ENCODE measurements at places on chromosomes 5 and 9.

- no peak for DNase-seq
Measured at GRCh38 chr9:135103931-135104639, 16.6 kb downstream of the OLFM1 start.

DNA sequence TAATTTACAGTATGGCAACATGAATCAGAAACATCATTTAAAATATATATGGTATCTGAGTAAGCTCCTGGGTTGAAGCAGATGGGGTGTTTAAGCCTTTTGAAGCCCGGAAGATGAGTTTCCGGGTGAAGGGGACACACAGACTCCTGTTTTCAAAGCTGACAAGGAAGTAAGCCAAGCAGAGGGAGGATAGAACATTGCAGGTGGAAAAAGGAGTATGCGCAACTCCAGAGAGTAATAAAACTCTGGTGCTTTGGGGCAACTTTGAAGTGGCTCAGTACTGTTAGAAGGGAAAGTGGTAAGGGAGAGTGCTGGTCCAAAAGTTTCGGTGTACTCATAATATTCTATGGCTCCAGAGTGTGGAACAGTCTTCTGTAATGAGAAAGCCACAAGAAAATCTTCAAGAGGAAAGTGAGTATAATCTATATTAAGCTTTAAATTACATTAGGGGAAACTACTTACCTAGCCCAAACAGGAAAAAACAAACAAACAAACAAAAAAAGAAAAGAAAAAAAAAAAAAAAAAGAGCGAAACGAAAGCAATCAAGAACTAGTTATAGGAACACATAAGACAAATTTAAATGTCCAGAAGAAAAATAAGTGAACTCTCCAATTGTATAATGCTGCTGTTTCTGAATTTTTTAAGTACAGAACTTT lies 2.3 kb upstream of the ST8SIA4 start:
- no peak for DNase-seq

- no peak for DNase-seq
Measured at GRCh38 chr9:31153250-31153840, 1231.1 kb upstream of the ACO1 start.

DNA sequence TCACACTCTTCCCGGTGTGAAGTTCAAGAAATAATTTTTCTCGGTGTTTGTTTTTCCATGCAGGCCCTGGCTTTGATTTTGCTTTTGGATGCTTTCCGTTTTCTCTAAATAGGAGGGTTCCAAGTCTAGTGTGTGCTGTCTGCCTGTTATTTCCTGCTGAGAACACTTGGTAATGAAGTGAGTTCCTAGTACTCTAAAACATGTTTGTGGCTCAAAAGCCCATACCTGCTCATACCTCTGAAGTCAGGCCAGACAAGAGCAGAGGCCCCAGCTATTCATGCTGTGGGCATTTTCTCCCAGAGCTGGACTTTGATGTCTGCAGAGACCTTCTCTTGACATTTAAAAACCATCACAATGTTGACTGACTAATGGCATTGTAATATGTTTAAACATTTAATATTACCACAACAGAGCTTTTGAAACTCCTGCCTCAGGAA lies 211.2 kb downstream of the GOLPH3 start:
- DNase-seq, result no peak

GRCh38 chr9:122904466-122904822 lies 715 bp downstream of the RC3H2 start:
- DNase-seq, result peak; percentile 61

GRCh38 chr5:159641371-159642039 lies 274.8 kb upstream of the ADRA1B start:
- no peak for DNase-seq

GRCh38 chr5:135190416-135191083 lies 156.5 kb upstream of the PITX1 start:
- DNase-seq, result no peak

DNA sequence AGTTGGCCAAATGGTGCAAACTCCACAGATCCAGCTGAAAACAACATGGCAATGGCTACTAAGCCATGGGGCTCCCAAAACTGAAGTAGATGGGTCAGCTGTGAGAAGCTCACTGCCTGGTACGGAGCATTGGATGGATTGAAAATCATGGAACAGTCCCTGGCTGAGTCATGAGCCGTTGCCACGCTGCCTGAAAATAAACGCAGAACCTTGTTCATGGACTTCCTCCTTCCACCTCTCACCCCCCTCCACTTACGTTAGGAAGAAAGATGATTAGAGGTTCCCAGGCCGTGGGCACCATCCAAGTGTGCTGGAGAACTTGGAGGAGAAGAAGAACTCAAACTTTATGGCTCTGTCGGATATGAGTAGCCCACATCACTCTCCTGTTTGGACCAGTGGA lies 6.8 kb upstream of the DIPK1B start:
- no peak for DNase-seq

DNA sequence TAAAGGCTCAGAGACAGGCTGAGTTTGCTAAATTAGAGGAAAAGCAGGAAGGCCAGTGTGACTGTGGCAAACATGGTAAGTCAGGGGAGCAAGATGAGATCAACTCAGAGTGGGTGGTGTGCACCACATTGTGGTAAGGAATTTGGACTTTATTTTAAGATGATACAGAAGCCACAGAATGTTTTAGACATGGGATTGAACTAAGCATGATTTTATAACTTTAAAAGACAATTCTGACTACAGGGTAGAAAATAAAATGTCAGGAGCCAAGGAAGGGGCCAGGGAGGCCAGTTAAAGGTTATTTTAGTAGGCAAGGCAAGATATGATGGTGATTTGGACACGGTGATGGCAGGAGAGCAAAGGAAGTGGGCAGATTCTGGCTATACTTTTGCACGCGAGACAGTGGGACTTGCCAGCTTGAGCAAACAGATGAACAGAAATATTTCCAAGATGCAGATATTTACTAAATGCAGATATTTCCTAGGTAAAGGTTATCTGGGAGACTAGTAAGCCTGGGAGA lies 53.9 kb downstream of the TSSK1B start:
- DNase-seq, result no peak

- no peak for DNase-seq
Measured at GRCh38 chr9:70421272-70422180, 7.1 kb upstream of the KLF9 start.

DNA sequence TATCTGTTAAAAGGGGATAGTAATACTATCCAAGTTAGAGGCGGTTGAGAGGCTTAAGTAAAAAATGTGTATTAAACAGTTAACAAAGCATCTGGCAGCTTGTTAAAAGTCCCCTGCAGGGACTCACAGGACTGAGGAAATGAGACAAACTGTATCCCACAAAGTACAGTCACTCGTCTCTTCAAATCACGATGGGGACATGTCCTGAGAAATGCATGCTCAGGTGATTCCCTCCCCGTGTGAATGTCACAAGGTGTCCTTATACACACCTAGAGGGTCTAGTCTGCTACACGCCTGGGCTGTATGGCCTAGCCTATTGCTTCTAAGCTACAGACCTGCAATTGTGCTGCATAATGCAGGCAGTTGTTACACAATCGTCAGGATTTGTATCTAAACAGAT lies 237.0 kb downstream of the IRX2 start:
- DNase-seq, result no peak

DNA sequence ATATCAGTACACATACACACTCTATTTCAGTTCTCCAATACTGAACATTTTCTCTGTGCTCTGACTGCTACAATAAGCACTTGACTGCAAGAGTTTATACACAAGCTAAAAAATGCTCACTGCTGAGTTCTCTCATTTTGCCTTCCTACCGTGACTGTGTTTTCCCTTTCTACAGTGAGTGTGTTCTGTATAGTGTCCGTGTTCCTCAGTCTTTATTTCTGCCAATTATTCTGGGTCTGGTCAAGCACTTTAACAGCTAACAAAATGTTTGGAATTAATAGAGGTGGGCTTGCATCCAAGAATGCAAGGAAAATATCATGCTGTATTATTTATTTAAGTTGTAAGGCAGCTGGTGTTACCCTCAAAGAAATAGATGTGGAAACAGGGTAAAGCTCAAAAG lies 217.0 kb upstream of the NREP start:
- DNase-seq, result no peak

DNA sequence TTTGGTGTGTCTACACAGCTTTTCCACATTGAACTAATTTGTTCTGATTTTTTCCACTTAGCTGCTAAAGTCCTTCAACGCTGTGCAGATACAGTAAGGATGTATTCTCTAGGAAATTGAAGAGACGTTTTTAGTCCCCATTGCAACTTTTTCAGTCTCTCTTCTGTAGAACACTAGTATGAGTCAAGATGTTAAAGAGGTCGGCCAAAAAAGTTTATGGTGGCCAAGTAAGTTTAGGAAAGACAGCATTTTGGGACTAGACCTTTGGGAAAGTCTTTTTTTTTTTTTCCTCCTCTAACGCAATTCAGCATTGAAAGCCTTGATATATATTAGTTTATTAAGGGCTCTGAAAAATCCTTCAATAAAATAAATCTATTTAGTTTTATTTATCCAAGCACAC lies 243.5 kb upstream of the FBXL7 start:
- no peak for DNase-seq

DNA sequence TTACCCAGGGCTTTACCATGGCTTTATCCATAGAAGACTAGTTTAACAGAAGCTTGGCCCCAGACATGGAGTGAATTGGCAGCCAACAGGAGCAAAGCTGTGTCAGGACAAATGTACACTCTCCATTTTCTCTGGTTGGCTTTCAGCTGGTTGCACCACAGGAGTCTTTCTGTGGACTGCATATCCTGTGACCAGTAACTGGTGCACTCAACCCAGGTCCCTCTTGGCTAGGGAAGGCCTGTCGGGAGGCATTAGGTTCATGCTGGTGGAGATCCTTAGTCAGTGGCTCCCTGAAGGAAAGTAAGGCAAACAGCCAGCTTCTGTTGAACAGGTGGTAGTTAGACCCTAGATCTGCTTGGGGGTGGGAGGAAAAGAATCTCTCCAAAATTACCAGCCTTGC lies 146.9 kb upstream of the TLX3 start:
- no peak for DNase-seq

- DNase-seq, result no peak
Measured at GRCh38 chr5:179143446-179143845, 83.3 kb downstream of the ZNF354C start.

- no peak for DNase-seq
Measured at GRCh38 chr9:134361843-134362414, 35.7 kb downstream of the RXRA start.

- DNase-seq, result no peak
Measured at GRCh38 chr5:10839118-10839517, 78.1 kb upstream of the DAP start.

DNA sequence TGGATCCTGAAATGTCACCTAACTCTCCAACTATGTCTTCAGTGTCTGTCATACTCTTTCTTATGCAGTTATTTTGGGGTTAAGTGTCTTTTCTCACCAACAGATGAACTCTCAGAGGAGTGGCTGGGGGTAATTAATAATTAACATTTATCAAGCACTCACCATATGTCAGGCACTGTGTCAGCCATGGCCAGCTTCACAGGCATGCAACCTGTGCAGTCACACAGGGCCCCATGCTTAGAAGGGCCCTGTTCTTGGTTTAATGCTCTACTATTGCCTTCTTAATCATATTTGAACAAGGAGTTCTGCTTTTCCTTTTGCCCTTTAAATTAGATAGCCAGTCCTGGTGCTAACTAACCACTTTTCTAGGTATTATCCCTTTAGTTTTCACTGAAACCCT lies 3.4 kb upstream of the GRPEL2 start:
- no peak for DNase-seq

DNA sequence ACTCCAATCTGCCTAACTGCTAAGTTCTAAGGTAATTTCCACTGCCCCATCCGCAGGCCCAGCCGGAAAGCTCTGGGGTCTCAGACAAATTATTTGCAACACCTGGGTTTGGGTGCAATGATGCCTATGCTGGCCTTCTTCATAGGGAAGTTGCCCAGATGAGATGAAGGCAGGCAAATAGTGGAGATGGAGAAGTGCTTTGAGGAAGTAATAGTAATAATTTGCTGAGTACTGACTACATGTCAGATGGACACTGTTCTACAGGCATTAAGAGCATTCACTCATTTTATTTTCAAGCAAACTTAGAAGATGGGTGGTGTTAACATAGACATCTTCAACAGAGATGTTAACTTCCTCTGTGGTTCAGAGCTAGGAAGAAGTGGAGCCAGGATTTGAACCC lies 3.8 kb downstream of the PCDH12 start:
- DNase-seq, result no peak

DNA sequence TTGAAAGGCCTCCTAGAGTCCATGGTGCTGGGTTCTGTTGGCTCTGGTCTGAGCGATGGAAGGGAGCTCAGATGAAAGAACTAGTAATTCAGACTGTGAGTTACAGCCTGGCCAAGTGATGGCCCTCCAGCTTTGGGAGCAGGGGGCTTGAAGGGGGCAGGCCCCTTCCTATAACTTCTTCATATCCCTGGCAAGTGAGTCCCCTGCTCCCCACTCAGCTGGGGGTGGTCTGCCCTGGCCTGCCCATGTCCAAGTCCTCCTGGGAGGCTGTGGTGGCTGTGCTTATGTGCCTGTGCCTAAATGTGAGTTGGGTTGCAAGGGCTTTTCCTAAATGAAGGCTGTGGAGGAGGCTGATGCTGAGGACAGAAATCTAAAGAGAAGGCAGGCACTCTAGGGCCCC lies 80.1 kb downstream of the MACROH2A1 start:
- no peak for DNase-seq

DNA sequence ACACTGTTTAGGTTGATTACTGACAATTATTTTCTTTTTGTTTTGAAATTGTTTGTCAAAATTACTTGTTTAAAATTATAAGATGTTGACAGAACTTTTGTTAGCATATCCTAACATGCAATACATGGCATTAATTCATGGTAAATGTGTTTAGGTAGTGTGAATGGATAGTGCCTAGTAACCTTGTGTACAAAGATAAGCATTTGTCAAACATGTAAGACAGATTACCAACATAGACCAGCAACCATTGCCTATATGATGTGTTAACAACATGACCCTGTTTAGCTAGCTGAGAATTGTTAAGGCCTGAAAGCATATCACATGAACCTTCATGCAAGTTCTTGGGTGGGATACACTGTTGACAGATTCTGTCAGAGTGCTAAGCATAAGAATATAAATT lies 13.4 kb downstream of the MAN2A1 start:
- no peak for DNase-seq

DNA sequence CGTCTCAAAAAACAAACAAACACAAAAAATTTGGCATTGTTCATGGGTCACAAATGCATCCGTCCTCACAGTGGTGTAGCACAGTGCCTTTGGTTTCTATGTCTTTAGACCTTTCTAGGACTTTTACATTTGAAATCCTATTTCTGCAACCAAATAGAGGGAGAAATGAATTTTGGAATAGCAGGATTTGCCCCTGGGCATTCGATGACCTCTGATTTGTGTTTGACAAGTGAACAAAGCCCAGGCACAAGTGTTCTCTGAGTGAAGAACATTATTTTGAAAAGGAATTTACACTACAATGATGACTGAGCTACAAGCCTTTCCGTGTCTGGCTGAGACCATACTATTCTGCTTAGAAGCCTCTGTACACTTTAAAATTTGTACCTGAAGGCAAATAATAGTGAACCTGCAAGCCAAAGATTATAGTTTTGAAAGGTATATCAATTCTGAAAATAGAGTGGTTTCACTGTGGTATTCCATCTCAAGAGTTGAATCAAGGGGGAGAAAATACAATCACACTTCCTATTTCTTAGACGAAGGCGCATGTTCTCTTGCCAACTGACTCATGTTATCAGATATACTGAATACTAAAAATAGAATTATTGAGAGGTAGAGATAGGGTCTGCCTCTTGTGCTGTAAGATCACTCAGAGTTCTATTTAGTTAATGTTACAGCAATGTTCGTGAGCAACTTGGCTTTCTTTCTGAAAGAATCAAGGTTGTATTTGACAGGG lies 297.6 kb downstream of the KDM4C start:
- no peak for DNase-seq

Measured in H54 (cell line).